ENCODE measurements at places on chromosomes 7 and 10.

DNA sequence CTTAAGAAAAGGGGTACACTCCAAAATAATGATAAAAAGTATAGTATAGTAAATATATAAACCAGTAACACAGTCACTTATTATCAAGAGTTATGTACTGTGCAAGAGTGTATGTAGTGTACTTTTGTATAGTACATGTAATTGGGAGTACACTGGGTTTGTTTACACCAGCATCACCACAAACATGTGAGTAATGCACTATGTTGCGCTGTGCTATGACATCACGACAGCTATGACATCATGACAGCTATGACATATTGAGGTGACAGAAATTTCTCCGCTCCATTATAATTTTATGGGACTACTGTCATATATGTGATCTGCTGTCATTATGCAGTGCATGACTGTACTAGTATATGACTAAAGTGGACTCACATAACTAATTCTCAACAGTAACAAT lies 84.6 kb downstream of the KMT2C start:
- DNase-seq: no peak

GRCh38 chr7:143042790-143043271 lies 9.3 kb upstream of the OR6V1 start:
- no peak for DNase-seq

- no peak for DNase-seq
Observed at GRCh38 chr7:52961084-52961483, 74.3 kb upstream of the POM121L12 start.

DNA sequence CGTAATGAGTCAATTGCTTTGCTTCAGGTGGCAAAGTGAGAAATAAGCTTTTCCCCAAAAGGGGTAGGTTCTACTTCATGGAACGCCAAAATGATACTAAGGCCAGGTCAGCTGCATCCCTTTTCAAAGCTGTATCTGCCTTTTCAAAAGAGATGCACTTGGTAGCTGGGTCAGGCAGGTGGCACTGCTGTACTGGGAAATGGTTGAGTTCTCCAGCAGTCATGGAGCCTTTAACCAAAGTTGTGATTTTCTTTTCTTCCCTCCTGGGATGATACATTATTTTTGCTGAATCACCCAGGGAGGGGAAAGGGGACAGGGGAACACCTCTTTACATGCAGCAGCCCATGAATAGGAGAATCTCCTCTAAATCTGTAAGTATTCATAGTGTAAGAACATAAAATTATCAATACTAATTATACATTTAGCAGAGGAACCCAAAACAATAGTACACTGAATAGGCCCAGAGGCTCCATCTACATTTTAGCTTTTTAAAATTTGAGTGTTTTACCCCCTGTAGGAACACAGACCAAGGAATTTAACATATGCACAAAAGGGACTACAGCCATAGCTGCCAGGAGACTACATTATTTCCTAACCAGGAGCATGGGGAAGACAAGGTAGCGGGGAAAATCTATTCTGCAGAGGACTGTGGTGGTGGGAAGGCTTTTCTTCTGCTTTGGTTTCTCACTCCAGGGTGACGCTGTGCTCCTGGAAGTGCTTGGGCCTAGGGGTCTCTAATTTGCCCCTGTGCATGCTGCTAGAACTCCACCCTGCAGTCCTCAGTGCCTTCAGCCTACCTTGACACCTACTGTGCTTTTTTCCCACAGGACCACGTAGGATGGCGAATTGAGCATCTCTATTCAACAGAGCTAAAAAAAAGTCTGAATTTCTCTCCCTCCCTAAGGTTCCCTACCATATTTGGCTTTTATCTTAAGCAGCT lies 6.4 kb upstream of the GPR22 start:
- DNase-seq: peak; percentile 17

- no peak for DNase-seq
Observed at GRCh38 chr10:121435099-121435875, 163.0 kb downstream of the FGFR2 start.

DNA sequence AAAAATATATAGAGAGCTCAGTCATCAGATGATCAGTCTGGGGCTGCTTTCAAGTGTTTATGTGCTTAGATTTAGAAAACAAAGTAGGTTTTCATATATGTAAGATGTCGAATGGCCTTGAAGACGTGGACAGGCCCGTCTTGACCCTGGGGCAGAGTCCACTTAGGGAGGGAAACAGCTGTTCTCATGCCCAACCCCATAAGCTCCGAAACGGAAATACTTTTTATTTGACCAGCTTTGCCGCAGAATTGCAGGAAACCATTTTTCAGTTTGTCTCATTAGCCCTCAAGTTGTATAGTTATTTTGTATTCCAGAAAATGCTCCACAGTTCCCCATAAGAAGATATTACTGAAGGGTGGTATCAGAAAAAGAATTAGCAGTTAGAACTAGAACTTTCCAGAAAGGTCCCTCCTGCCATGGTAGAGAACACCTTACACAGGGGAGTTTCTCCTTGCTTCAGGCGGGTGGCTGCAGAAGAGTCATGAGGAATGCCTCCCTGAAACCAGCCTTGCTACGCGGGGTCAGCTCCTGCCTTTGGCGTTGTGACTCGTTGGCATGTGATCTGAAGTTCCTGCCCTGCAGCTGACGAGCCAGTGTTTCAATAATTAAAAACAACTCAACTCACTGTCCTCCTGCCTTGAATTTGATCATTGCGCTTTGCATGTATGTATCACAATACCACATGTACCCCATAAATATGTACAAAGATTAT lies 192.7 kb downstream of the CELF2 start:
- no peak for DNase-seq

- no peak for DNase-seq
Observed at GRCh38 chr10:25738776-25739175, 195.3 kb upstream of the MYO3A start.

DNA sequence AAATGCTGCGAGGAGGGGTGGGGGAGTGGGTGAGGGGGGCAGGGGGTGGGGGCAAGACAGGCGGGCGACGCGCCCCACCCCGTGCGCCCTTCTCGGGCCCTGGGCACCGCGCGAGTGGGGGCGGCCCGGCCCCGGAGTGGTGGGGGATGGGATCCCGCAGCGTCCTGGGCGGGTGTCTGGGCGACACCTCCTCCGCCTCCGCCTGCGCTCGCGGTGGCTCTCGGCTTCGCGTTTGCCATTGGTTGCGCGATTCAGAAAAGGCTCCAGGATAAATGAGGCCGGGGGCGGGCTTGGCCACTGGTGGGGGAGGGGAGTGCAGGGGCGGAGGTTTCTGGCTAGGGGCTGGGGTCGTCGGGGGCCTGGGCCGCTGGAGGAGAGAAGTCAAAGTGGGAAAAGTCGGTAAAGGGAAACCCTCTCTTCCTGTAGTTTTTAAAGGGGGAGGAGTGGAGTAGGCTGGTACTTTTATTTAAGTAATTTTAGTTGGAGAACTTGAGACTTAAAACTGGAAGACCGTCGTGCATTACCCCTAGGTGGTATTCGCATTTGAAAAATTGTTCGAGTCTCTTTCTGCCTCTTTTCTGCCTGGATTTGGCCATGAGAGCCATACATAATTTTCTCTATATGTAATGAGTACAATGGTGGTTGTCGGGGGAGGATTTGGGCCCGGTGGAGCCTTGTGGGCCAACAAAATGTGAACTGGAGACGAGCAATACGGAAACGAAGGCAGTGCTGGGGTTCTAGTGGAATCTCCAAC lies 992 bp upstream of the IGF2BP3 start:
- no peak for DNase-seq

- no peak for DNase-seq
Observed at GRCh38 chr7:158811894-158812293, 17.4 kb downstream of the ESYT2 start.

DNA sequence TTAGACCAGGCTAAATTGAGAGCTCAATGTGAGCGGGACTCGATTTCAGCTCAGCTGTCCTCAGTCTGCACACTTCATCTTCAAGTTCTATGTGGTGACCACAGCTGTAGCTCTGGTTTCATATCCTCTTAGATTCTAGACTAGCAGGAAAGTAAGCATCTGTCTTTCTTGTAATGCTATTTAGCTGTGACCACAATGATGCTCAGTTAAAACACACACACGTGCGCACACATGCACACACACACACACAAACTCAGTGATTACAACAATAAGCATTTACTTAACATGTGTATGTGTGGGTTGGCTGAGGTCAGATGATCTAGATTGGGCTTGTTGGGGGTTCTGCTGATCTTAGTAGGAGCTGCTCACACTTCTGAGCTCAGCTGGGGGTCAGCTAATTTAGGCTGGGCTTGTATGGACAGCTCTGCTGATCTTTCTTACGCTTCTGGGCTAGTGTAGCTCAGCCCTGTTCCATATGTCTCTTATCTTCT lies 82.5 kb downstream of the ZNF365 start:
- no peak for DNase-seq

All from activated CD4-positive, alpha-beta T cell treated with anti-CD3 and anti-CD28 coated beads for 1 hour (primary cell).